Type B pancreatic cell (in vitro differentiated cells): ENCODE measurements at places on chromosomes 11 and 22. TPM values are rescaled to one million over a fixed set of nuclear protein-coding genes. Genes with fewer than 3 reads are reported as not detected.

GRCh38 chr11:12430954-12431595, 53.7 kb downstream of the PARVA start:
- DNase-seq: no peak

- no peak for DNase-seq
Observed at GRCh38 chr11:106714199-106714598, 304.1 kb downstream of the GUCY1A2 start.

DNA sequence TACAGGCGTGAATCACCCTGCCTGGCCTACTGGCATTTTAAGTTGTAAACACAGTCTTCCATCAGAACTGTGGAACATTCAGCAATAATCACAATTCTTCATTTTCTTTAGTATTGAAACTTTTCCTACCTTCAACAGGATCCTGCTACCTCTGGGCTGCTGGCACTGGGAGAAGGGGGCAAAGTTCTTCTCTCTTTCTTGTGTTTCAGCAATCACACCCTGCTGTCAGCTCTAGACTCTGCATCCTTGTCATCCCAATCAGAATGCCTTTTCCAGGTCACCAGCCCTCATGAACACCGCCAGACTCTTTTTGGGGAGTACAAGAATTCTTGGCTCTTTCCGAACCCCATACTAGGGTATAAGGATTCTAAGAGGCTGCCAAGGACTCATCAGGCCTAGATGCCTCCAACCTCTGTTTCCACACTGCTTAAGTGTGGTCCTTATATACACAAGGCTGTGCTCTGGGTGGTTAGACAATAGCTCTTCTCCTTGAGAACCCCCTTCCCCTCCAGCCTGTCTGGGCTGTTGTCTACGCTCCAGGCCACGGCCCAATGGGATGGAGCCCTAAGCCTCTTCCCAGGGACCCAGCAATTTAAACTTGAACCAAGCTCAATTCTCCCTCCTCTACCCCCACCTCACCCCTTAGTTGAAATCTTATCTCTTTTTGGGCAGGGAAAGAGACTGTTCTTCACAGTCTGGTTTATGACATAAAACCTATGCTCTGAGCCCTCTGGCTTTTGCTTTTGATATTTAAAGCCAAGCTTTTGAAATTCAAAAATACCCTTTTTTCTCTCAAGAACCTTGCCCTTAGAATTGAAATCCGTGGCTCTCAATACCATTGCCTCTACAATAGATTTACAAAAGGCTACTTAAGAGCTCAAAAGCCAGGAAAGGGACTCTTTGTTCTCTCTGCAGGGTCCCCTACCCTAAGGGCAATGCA, 327.4 kb downstream of the BUD13 start:
- DNase-seq: no peak

Gene SESN3
- total RNA-seq: 58.2 and 107 TPM in 2 replicates
